Mucosa of descending colon (tissue), 3 donors: ENCODE measurements at places on chromosomes 7 and 10. TPM values are rescaled to one million over a fixed set of nuclear protein-coding genes. Genes with fewer than 3 reads are reported as not detected.

The NUDT5 gene
- 32.8 TPM for total RNA-seq

The IFIT1 gene
- total RNA-seq = 6.2 TPM

The EIF5AL1 gene
- total RNA-seq = 0.87 TPM

The BTBD16 gene
- 0.26 TPM for total RNA-seq

The CLDN3 gene
- total RNA-seq = 229 TPM

The PRKCQ gene
- total RNA-seq = 2.2 TPM

The TYW1B gene
- total RNA-seq = 3.5 TPM

The SEMA3C gene
- 83.7 TPM for total RNA-seq

The SH3PXD2A gene
- total RNA-seq = 60.6 TPM

The PRSS1 gene
- total RNA-seq = not detected

The TDRD1 gene
- total RNA-seq = 0.09 TPM

GRCh38 chr10:63430999-63431356 lies 34.8 kb downstream of the JMJD1C start:
- DNase-seq = no peak

- no peak for DNase-seq
Observed at GRCh38 chr10:122232769-122233168, 38.3 kb upstream of the BTBD16 start.

- peak; percentile 64 for DNase-seq
Observed at GRCh38 chr7:51160990-51161615, 155.5 kb downstream of the COBL start.

- no peak for DNase-seq
Observed at GRCh38 chr10:13629116-13629515, 42.4 kb downstream of the PRPF18 start.

DNA sequence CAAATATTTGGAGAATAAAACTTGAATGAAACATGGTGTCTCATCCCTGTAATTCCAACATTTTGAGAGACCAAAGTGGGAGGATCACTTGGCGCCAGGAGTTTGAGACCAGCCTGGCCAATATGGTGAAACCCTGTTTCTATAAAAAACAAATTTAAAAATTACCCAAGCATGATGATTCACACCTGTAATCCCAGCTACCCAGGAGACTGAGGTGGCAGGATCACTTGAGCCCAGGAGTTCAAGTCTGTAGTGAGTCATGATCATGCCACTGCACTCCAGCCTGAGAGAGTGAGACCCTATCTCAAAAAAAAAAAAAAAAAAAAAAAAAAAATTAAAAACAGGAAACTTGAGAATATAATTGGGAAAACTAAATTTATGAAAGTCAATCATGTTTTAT lies 481.1 kb downstream of the SEMA3D start:
- DNase-seq = no peak

DNA sequence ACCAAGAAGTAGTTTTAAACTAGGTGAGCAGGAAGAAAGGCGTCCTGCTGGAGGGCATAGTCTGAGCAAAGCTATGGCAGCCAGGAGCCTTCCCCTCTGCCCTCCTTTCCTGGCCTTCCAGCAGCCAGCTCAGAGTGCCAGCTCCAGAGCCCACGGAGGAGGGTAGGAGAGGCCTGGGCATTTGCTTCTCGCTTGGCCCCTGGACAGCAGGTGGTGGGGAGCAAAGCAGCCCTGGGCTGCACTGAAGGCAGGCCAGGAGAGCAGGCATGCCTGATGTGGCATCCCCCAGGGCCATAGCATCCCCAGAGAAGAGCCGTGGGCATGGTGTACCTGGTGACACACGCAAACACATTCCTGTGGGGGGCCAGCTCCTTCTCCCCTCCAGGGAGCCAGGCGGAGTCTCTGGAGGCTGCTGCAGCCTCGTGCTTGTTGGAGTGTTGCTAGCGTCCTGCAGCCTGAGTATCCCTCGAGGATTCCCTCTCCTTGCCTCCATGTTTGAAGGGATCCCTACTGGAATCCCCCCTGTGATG lies 43.9 kb downstream of the CDH23 start:
- DNase-seq = no peak

GRCh38 chr7:92697414-92697813 lies 107.2 kb upstream of the FAM133B start:
- DNase-seq = no peak

DNA sequence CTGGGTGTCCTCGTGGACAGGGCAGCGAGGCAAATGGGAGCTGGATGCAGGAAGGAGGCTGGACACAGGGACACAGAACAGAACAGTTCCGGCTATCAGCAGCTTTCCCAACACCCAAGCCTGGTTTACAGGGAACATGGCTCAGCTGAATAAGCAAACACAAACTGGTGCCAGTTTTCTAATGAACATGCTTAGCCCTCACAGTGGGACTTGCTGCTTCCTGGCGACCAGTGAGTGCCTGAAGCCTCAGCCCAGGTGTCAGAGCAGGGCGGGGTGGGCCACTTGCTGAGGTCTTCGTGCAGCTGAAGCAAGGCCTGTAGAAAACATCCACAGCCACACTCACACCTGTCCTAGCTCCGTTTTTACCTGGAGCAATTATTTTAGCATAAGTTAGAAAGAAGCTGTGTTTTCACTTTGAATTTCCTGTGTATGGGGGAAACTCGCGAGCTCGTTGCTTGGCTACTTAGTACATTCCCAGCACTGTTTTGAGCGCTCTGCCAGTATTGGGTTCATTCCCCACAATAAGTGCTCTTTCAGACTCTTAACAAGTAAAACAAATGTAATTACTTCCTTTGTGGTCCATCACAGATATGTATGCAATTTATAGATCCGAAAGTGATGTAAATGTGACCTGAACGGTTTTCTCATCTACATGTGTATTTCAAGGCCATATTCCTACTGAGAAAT lies 261.2 kb upstream of the SHH start:
- DNase-seq = no peak

DNA sequence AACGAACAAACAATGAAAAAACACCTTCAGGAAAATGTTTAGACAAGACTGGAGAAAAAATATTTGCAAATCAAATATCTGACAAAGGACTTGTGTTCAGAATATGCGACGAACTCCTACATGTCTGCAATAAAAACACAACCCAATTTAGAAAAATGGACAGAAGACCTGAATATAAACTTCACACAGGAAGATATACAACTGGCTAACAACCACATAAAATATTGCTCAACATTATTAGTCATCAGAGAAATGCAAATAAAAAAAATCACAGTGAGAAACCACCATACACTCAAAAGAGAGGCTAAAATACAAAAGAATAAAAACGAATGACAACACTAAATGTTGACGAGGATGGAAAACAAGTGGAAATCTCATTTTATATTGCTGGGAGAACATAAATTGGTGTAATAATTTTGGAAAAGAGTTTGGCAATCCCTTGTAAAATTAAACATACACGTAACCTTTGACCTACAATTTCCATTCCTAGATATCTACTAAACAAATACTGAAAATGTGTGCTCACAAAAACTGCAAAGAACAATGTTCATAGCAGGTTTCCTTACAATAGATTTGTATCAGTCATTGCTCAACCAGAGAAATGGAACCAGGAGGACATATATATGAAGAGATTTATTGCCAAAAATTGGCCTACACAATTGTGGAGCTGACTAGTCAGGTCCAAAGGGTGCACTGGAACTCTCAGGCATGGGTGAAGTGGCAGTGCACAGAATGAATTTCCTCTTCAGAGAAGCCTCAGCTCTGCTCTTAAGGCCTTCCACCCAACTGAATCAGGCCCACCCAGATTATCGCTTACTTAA lies 82.9 kb upstream of the OGDHL start:
- DNase-seq = no peak

DNA sequence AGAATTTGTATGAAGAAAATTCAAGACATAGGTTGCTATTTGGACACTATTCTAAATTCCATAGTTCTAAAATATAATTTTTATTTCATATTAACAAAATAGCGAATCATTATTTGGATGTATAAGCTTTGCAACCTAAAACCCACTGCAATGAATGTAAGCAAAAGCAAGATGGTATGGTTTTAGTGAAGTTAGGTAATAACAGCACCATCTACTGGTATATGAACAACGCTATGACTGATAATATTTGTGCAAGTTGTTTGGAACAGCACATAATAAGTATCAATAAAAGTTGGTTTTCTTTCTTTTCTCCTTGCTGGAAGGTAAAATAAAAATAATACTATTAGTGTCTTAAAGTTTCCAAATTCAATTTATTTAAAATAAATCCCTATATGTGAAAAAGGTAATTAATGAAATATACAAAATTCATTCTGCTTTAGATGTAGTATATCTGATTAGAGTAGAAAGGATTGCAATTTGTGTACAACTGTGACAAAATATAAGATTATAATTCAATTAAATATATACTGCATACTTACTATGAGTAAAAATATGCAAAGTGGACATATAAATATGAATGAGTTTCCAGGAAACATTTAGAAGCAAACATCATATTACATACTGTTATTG lies 79.0 kb upstream of the LSM8 start:
- DNase-seq = no peak

- no peak for DNase-seq
Observed at GRCh38 chr7:157700231-157701005, 363.6 kb downstream of the DNAJB6 start.

- no peak for DNase-seq
Observed at GRCh38 chr7:129784783-129785684, 167.7 kb downstream of the UBE2H start.

DNA sequence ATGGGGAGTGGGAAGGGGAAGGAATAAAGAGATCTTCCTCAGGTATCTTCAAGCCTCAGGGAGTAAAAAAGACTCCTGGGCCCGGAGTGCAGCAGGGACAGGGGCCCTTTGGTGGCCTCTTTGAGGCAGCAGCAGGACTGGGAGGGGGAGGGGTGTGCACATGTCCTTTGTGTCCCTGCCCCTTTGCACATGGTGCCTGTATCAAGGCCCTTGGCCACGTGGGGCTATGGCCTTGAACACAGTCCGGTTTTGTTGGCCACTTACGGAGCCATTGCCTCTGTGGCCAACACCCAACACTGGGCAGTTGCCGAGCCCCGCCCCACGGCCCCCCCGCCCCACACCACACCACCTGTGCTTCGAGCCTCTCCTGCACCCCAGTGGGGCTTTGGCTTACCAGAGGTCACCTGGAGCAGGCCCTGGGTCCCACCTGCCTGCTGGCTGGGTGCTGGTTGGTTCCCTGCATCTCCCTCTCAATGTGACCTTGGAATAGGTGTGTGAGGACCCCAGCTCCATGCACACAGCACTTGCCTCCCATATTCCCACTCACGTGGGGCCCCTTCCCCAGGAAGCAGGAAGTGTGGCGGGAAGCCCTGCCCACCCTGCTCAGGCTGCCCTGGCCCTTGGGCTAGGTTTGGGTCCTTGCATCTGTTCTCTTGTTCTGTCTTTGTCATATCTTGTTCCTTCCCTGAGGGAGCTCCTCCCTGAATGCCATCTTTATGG lies 5.4 kb downstream of the SAP25 start:
- DNase-seq = peak; percentile 69

DNA sequence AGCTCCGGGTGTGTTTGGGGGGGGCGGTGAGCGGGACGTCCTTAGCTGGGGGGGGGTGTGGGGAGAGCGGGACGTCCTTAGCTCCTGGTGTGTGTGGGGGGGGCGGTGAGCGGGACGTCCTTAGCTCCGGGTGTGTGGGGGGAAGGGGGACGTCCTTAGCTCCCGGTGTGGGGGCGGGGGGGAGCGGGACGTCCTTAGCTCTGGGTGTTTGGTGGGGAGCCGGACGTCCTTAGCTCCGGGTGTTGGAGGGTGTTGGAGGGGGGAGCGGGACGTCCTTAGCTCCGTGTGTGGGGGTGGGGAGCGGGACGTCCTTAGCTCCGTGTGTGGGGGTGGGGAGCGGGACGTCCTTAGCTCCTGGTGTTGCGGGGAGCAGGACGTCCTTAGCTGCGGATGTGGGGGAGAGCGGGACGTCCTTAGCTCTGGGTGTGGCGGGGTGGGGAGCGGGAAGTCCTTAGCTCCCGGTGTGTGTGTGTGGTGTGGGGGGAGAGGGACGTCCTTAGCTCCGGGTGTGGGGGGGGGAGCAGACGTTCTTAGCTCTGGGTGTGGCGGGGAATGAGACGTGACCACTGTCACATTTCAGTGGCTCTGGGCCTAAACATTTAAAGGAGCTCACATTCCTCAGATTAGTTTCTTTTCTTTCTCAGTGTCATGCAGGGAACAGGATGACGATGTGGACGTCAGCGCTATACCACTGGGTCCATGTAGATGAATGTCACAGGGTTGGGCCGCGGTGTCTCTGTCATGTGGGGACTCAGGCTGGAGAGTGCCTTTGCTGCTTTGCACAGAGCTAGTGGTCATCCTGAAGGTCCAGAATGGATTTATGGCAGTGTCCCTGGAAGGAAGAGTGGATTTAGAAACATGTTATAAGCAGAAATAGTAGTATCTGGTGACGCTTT lies 7.5 kb downstream of the DYNC2I1 start:
- DNase-seq = peak; percentile 81

DNA sequence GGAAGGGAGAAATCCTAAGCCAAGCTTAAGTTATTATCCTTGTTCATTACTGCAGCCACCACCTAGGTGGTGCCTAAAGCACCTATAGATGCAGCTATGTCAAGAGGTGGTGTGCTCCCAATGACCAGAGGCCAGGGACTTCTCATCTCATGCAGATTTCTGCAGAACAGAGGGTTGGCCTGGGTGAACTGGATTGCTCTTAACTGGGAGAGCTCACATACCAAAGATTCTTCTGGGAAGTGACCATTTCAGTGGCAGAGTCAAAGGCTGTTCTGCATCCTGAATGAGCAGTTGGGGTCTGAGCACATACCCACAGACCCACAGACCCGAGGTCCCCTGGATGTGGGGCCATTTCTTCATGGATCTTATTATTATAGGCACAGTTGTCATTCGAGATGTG lies 2.1 kb upstream of the CRHR2 start:
- DNase-seq = no peak
